ENCODE measurements at places on chromosomes 5 and 9. TPM values are rescaled to one million over a fixed set of nuclear protein-coding genes. Genes with fewer than 3 reads are reported as not detected.

GALNT12 gene
- total RNA-seq: 1.9 TPM

TMEM267 gene
- total RNA-seq: 10.0 TPM

GMCL2 gene
- total RNA-seq: not detected

DIRAS2 gene
- total RNA-seq: 28.5 TPM

SAXO1 gene
- total RNA-seq: under 0.01 TPM

MAMDC4 gene
- total RNA-seq: 11.3 TPM

C5orf52 gene
- not detected for total RNA-seq

NRG2 gene
- 8.1 TPM for total RNA-seq

CCDC192 gene
- total RNA-seq: not detected

PCDHB4 gene
- 11.0 TPM for total RNA-seq

HRCT1 gene
- total RNA-seq: 0.63 TPM

ZBED3 gene
- total RNA-seq: 4.4 TPM

FBLL1 gene
- total RNA-seq: 37.6 TPM

LOX gene
- total RNA-seq: 7.2 TPM

FBP1 gene
- not detected for total RNA-seq

BTF3 gene
- 216 TPM for total RNA-seq

TMEM174 gene
- not detected for total RNA-seq

PCDHGC4 gene
- 91.7 TPM for total RNA-seq

TBC1D9B gene
- total RNA-seq: 75.1 TPM

FCHSD1 gene
- total RNA-seq: 9.4 TPM

ENTPD2 gene
- total RNA-seq: 0.63 TPM

PCDHGA4 gene
- 21.6 TPM for total RNA-seq

MSMP gene
- not detected for total RNA-seq

OMD gene
- total RNA-seq: not detected

SPARC gene
- 75.1 TPM for total RNA-seq

SARDH gene
- 4.7 TPM for total RNA-seq

VCAN gene
- 439 TPM for total RNA-seq
